ENCODE measurements at places on chromosomes 11 and 22.

DNA sequence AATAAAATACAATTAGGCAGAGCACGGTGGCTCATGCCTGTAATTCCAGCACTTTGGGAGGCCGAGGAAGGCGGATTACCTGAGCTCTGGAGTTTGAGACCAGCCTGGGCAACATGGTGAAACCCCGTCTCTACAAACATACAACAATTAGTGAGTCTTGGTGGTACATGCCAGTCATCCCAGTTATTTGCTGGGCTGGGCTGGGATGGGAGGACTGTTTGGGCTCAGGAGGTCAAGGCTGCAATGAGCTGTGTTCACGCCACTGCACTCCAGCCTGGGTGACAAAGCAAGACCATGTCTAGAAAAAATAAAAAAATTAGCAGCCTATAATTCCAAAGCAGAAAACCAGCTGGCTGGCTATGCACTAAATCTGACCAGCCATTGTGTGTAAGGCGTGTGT is 35.1 kb downstream of the APOL3 start:
- no peak for DNase-seq

DNA sequence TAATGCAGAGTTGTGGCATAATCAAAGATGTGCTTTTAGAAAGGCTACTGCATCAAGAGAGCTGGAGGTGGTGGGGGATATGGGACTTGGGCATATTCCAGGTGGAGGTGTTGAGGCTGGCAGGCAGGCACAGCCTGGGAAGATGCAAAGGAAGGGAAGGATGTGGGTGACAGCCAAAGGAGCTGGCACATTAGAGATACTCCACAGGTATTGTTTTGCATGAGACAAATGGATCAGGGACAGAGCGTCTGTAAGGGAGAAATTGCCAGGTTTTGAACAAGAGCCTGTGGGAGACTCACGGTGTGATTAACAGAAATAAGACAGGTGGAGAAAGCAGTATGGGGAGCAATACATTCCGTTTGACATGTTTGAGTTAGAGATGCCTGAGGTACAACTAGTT is 263.7 kb downstream of the NELL1 start:
- no peak for DNase-seq

DNA sequence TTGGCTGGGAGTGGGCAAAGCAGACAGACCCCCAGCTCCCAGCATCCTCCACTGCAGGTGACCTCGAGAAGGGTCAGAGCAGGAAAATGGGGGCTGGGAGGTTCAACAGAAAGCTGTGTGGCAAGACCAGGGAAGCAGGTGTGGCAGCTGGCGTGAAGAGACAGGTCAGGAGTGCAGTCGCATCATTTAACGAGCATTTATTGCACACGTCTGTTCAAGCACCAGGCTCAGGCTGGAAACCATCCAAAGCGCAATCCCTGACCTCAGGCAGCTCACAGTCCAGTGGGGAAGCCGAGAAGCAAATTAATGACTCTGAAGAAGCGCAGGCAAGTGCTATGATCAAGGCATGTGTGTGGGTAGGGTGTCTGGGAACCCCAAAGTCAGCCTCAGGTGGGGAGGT is 7.4 kb downstream of the SLC25A45 start:
- no peak for DNase-seq

GRCh38 chr11:116287866-116288265 is 484.9 kb downstream of the BUD13 start:
- DNase-seq: no peak

DNA sequence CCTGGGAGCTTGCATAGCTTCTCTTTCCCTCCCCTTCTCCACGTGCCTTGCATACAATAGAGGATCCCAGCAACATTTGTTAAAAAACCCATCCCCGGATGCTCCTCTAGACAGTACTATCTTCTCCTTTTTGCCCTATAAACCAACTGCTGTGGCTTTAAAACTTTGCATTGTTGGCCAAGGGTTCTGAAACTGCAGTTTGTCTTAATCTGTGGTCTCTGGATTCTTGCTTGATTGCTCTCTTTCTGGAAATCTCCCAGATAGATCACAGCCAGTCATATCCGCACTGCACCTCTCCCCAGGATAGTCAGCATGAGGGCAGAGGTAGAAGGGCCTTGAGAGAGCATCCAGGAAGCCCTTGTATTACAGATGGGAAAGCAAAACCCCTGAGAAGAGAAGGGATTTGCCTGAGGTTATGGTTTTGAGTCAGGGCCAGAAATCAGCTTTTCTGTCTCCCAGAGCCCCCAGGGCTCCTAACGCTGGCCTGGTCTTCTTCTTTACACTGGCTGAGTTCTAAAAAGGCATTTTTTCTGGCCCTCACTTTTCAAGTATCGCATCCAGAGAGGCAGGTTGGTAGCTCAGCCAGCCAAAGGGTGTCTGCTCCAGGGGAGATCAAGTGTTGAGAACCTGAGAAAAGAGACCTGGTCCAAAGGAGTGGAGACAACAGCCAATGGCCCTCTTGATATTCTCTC is 70.6 kb downstream of the ADM start:
- DNase-seq: no peak

GRCh38 chr11:30345644-30346043 is 22.7 kb downstream of the ARL14EP start:
- DNase-seq: no peak

DNA sequence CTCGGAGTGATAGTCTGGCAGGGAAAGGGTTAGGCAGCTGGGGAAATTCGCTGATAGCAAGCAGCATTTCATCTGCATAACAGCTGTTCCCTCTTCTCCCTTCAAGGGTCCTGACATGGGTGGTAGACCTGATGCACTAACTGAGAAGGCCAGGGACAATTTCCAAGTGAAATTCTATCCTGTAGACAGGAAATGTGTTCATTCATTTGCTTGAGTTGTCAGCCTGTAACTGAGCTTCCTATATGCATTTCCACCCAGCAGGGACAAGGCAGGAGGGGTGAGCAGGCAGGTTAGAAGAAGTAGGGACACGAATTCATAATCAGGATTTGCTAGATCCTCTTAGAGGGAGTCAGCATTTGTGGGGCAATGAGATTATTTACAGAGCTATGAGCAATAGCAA is 154.3 kb upstream of the NCAM1 start:
- no peak for DNase-seq

DNA sequence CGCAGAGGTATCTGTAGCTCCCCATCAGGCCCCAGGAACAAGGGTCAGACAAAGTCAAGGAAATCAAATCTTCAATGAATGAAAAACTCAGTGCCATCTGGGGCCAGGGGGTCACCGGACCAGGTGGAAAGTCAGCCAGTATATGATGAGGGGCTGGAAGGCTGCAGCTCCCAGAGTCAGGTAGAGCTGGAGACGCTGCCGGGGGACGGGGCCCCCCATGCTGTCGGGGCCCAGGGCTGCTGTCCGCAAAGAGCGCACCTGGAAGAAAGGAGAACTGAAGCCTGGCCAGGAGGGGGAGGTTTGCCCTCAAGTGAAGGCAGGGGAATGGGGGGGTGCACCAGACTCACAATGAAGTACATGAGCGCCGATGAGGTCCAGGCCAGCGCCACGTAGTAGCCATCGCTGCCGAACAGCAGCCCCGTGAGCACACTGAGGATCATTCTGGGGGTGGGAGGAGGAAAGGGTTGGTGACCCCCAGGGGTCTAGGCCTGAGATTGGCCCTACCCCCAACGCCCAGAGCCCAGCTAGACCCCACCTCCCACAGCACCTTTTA is 4.3 kb downstream of the YIF1A start:
- no peak for DNase-seq

GRCh38 chr22:46422896-46423295 is 87.4 kb downstream of the TRMU start:
- DNase-seq: no peak

- DNase-seq: peak; percentile 26
Measured at GRCh38 chr22:30602049-30602448, 4.9 kb upstream of the TCN2 start.

DNA sequence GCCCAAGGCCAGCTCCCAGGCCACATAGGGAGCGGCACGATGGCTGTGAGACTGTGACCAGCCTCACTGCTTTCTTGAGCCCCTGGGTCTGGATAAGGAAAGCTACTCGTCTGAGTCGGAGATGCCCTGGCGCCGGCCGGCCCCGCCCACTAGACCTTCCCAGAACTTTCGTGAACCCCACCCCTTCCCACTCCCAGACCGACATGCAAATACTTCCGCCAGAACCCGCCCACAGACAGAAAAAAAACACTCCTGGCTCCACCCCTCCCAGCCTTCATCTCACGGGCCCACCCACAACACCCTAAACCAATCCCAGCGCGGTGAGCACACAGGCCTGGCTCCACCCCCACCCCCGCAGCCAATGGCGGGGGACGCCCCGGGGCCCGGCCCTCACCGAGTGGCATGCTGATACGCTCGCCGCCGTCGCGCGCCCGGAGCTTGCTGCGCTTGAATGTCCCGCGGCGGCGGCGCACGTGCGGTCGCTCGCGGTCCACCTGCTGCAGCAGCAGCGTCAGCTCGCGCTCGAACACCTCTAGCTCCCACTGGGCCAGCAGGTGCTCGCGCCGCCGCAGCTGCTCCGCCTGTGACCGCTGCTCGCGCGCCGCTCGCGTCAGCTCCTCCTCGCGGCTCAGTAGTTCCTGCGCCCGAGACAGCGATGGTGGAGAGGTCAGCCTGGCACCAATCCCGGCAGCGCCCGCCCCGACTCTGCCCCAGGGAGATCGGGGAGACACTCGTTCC is 7.0 kb downstream of the MAP3K11 start:
- peak; percentile 57 for DNase-seq

DNA sequence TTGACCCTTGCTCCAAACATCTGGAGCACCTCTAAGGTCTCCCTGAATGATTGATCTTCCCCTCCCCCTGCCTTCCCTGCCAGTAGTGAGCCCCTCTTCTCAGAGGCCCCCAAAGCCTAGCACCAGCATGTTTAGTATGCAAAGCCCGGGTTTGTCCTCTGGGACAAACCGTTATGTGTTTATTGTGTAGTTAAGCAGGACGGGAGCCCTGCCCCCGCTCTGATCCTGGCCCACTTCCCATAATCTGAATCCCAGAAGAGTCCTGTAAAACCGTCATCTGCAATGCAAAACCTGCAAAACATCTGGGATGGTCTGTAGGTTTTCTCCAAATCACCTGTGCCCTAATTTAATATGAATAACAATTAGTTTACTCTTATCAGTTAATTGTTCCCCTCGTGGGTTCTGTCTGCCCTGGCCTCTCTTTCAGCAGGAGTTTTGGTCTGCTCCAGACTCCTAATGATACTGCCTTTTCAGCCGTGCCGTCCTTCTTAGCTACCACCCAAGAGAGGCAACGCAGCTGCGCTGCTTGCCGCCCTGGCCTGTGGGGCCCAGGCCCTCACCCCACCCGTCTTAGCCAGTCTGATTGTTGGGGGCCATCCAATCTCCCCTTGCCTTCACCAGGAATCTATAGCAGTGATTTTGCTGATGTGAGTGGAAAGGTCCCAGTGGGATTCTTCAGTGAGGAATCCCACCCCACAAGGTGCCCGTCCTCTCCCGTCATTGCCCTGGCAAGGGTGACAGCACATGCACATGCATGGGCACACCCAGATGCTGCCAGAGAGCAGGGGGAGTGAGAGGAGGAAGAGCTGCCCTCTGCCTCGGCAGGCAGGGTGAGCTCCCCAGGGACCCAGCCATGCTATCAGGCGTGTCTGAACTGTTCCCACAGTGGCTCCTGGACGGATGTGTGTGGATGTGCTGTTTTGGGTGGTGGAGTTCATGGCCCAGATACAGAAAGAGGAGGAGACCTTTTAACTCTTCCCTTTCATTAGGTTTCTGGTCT is 3.0 kb upstream of the B3GAT1 start:
- DNase-seq: no peak

GRCh38 chr11:84243629-84244263 is 957.6 kb upstream of the CCDC90B start:
- DNase-seq: no peak

DNA sequence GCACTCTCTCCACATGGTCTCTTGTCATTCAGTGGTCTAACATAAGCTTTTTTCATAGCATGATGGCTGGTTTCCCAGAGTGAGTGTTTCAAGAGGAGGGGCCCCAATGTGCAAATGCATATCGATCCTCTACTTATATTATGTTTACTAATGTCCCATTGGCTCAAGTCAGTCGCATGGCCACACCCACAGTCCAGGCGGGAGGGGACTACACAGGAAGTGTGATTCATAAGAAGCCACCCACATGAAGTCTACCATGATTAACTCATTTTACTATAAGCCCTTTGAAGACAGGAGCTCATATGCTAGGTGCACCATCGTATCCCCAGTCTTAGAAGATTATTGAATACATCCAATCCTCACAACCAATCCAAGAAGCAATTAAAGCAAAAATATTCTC is 89.5 kb upstream of the ISX start:
- peak; percentile 10 for DNase-seq

- DNase-seq: no peak
Measured at GRCh38 chr11:35170503-35170902, 31.5 kb downstream of the CD44 start.

- DNase-seq: peak; percentile 34
Measured at GRCh38 chr11:122697636-122698167, 42.2 kb downstream of the UBASH3B start.

GRCh38 chr11:78654071-78654470 is 79.4 kb upstream of the NARS2 start:
- DNase-seq: peak; percentile 33

GRCh38 chr11:3022300-3022967 is 30.3 kb upstream of the NAP1L4 start:
- DNase-seq: no peak

GRCh38 chr11:44611687-44612434 is 46.4 kb downstream of the CD82 start:
- peak; percentile 68 for DNase-seq

DNA sequence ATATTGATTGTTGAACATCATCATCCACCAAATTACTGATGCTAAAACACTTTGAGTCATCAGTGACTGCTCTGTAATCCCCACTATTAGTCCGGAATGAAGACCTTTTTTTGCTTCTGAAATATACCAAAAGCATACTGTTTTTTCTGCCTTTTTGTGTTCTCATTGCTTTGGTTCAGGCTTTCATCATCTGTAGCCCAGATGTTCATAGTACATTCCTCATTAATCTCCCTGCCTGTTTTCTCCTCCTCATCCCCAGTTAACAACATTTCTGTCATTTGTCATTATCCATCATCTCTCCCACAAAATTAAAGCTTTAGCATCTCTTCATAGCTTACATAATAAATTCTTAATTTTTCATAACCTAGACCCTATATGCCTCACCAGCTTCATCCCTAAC is 9.2 kb downstream of the CEP57 start:
- no peak for DNase-seq

Data from activated CD4-positive, alpha-beta T cell treated with anti-CD3 and anti-CD28 coated beads for 48 hours (primary cell).